Stimulated activated CD8-positive, alpha-beta memory T cell treated with anti-CD3 and anti-CD28 coated beads, Interleukin-7, amount 100 ng/mL, for 24 hours (primary cell): ENCODE measurements at places on chromosomes 16 and 17.

DNA sequence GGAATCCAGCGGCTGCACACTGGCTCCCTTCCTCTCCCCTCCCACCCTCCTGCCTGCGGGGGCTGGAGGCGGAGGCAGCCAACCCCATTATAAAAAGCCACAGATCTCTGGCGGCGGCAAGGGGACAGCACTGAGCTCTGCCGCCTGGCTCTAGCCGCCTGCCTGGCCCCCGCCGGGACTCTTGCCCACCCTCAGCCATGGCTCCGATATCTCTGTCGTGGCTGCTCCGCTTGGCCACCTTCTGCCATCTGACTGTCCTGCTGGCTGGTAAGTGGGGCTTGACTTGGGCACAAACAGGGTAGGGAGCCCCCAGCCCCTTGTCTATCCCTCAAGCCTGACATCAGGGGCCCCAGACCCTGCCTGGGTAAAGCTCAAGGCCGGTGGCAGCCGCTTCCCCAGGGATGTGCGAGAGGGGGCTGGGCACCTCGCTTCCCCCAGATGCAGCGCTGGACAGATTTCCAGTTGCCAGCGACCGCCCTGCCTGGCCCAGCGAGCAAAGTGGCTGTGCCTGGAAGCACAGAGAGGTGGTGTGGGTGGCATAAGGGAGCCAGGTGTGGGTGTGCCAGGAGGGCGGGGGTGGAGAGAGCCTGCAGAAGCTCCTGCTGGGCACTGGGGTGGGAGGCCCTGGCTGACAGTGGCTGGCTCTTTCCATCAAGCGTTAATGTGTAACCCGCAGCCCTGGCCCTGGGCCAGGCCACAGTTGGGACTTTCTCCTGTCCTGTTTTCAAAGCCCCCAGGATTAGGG lies at the start of gene CX3CL1:
Gene CX3CL1, plus strand, starts transcription at position 119 of the 745 bp plus-strand sequence. Its CDS starts 79 bp downstream, at position 198.
- no peak for DNase-seq

- no peak for DNase-seq
Observed at GRCh38 chr16:75188832-75189477, 18.0 kb downstream of the CTRB2 start.

- DNase-seq: no peak
Observed at GRCh38 chr17:68292689-68293040, 1.4 kb downstream of the ARSG start.

GRCh38 chr17:50272711-50273653 lies 1.3 kb upstream of the TMEM92 start:
- peak; percentile 27 for DNase-seq

- DNase-seq: no peak
Observed at GRCh38 chr16:80323808-80324195, 217.0 kb upstream of the DYNLRB2 start.

- no peak for DNase-seq
Observed at GRCh38 chr17:31838636-31839225, 20.3 kb downstream of the COPRS start.

DNA sequence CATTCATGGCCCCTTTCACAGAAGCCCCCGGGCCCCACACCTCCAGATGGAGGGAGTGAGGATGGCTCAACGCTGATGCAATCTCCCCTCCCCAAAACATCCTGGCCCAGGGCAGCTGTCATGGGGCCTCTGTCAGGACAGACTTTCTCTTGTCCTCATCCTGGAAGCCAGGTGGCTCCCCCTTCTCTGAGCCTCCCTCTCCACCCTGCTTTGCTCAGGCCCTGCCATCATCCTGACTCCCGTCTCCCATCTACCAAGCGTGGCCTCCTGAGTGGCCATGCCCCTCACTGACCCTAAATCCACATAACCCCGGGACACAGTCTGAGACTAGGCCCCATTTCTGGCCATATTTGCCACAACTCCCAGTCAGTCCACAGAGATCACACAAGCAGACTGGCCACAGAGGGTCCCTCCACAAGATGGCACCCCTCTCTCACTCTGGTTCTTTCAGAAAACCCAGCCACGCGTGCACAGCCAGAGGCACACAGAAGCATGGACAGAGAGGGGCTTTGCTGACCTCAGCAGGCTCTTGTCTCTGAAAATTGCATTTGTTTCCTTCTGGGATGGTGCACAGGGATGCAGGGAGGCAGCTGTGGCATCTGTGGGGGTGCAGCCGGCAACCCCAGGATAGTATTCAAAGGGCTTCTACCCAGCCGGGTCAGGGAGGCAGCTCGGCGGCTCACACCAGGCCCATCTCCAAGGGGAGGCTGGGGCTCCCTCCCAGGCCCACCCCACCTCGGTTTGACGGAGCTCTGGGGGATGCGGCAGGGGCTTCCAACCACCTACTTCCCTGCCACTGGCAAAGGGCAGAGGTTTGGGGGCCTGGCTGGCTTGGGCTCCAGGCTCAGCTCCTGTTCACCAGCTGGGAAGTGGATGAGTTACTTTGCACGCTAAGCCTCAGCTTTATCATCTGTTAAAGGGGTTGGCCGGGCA lies 16.9 kb downstream of the DOC2B start:
- DNase-seq: no peak

DNA sequence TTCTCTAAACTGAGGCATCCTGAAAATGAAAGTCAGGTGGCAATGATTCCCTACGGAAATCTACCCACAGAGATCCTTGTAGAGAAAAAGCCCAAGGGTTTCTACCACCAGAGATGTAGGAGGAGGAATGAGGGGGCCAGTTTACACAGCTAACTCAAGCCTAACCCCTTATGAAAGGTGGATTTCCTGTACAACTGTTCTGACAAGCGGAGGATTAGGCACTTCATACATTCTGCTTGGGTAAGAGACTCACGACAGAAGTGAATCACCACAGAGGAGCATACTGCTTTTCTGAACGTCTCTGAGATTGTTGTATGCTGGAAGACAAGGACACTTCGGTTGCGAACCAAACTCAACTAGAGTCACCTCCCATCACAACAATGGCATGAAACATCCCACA lies 72.7 kb downstream of the SMG6 start:
- no peak for DNase-seq

GRCh38 chr17:41678907-41679739 lies 9.6 kb upstream of the EIF1 start:
- DNase-seq: no peak

DNA sequence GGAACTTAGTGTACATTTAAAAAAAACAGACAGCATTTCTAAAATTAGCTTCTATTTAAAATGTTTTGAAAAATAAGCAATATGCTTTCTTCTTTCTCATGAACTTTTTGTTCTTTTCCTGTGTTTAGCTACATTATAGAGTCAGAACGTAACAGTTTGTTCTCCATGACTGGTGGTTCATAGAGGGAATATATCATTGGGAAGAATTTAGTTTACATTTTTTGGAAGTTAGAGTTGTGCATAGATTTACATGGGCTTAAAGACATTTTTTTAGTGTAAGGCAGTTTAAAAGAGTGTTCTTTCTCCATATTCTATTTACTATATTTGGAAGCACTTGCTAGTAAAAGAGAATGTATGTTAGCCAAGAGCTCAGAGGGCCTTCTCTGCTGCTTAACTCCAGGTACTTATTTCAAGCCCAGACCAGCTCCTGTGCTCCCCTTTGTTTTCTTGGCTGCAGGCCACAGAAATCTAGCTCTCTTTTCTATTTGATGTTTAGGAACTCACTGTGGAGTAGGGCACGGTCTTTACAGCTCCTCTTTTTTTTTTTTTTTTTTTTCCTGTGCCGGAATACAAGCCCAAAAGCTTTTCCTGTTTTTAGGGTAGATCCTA lies 20.2 kb downstream of the AP2B1 start:
- DNase-seq: no peak

DNA sequence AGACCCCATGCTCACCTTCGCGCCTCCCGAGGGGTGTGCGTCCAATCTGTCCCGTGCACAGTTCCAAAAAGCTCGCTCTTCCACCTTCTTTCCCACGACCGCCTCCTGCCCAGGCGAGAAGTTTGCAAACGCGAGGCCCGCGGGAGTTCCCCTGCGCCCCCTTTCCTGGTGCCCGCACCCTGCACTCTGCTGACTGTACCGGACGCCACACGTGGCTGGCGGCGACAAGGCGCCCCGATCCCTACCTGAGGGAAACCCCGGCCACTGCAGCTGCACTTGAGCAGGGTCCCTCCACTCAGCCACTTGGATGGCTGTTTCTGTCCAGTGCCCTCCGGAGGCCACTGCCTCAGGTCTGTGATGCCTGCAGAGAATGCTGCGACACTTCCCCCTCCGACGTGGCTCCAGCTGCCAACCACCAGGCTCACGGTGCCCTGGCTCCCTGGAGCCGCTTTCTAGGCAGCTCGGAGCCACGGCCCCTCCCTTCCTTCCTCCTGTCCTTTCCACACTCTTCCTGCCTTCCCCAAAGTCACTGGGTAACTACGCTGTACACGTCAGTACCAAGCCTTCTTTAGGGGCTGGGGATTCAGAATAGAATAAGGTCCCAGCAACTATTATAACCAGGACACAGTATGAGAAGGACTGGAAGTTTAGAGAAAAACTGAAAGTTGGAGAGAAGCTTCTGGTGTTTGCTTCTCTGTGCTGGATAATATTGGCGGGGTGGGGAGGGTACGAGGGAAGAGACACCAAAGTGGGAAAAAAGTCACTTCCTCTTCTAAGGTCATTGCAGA lies at the start of gene MLKL:
Gene MLKL, minus strand, starts transcription at position 425 of the 788 bp plus-strand sequence. CDS start 5,105 bp downstream, outside the sequence.
- DNase-seq: peak; percentile 33

- DNase-seq: no peak
Observed at GRCh38 chr16:85608515-85608885, 4.6 kb upstream of the GSE1 start.

DNA sequence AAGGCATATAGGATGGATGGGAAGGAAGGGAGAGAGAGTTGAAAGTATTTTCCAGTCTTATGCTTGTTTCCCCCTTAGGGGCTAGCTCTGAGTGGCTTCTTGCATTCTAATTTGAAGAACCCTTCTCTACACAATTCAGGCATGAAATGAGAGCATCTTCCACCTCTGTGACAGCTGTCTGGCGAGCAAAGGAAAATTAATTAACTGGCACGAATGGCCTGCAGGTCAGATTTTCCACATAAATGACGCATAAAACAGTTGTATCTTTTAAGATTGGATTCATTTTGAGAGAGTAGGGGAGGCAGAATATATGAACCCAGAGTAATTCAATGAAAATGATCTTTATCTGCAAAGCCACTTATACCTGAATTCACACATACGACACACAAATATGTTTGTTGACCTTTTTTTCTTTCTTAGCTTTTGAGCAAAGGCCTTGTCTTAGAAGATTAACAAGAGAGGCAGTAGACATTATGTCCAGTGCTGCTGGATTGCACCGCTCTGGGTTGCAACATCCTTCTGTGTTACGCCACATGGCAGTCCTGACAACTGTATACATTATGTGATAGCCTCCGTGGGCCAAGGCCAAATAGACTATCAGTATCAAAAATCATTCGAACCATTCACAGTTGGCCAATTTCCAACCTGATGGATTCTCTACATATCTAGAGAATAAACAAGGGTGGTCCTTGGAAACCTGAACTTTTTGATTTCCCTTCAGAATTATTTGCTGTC lies 173.0 kb upstream of the GOT2 start:
- no peak for DNase-seq

DNA sequence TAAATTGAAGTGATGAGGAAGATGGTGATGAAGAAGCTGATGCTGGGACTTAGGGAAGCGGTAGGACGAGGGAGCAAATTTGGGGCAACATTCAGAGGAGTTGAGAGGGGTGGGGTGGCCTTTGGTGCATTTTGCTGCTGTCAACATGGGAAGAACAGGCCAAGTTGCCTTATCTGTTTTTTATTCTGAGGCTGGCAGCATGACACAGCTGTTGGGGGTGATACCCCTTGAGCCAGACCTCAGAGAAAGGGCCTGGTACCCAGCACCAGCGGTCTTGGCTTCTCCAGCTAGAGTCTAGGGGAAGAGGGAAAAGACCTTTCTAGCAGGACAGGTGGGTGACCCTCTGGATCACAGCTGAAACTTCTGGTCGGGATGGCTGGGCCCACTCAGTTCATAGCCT lies 4.6 kb downstream of the IGFBP4 start:
- no peak for DNase-seq

DNA sequence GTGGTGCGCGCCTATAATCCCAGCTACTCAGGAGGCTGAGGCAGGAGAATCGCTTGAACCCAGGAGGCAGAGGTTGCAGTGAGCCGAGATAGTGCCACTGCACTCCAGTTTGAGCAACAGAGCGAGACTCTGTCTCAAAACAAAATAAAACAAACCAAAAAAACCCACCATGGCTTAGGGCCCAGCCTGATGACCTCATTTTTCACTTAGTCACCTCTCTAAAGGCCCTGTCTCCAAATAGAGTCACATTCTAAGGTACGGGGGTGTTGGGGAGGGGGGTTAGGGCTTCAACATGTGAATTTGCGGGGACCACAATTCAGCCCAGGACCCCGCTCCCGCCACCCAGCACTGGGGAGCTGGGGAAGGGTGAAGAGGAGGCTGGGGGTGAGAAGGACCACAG lies 1.4 kb upstream of the STH start:
- no peak for DNase-seq

DNA sequence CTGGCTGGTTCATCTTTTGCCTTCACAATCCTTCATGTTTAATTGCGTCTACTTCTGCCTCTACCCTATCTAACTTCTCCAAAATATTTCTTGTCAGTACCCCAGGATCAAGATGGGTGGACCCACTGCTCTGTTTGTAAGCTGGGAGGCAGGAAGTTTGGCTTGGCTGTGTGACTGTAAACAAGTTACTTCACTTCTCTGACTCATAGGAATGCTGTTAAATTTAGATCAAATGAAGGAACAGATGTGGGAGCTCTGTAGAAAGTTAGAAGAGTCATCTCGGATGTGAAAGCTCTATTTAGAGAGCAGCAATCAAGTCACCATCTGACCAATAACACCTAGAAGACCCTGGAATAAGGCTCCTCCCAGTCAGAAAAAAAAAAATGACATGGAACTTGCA lies 55.2 kb upstream of the MRTFB start:
- DNase-seq: no peak

- no peak for DNase-seq
Observed at GRCh38 chr16:89482150-89482816, 8.1 kb downstream of the ANKRD11 start.

GRCh38 chr16:23121024-23121423 lies 28.2 kb downstream of the USP31 start:
- no peak for DNase-seq

GRCh38 chr17:79800325-79801155 lies 3.7 kb upstream of the CBX8 start:
- no peak for DNase-seq

DNA sequence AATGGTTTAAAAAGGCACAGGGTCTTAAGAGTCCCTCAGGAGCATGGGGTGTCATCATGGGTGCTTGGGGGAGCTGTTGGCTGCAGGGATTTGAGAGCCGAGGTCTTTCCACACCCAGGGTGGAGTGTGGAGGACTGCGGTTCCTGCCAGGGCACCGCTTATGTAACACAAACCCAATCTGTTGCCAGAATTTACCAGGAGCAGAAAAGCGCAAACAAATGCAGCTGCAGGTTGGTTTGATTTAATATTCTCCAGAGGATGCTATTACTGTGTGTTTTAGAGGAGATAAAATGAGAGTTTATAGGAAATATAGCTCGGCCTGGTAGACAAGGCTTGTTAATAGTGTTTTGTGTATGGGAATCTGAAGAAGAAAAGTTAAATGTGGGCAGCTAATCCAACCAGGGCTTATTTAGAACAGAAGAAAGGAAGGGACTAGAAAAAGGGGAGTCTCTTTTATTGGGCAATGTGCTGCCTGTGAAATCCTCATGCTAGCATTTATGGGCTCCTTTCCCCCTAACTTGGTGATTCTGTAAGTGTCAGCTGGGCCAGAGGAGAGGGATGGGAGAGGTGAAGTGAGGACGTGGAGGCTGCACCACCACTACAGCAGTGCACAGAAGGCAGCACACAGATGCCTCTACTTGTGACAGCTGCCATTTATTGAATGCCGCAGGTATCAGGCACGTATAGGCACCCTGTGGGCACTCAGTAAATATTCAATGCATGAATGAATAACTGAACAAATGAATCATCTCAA lies 174.7 kb downstream of the KATNIP start:
- DNase-seq: no peak
